ENCODE measurements at places on chromosomes 3 and 15.

- no peak for DNase-seq
Observed at GRCh38 chr15:55823191-55823670, 80.3 kb upstream of the PRTG start.

- no peak for DNase-seq
Observed at GRCh38 chr3:33699275-33699674, 18.8 kb downstream of the CLASP2 start.

DNA sequence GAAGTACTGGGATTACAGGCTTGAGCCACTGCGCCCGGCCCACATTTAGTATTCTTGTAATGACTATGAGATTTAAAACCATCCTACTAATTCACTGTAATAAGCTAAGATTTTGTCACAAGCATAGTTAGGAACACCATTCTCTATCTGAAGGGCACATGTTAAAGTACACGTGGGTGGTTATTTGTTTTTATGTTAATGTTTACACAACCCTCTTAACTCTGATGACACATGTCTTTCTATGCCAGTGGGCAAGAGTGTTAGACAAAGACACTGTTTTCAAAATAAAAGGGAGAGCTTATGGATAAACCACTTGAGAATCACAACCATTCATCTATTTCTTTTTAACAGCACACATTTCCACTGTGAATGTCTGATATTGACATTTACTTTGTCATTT lies 537.6 kb upstream of the IL12A start:
- no peak for DNase-seq

DNA sequence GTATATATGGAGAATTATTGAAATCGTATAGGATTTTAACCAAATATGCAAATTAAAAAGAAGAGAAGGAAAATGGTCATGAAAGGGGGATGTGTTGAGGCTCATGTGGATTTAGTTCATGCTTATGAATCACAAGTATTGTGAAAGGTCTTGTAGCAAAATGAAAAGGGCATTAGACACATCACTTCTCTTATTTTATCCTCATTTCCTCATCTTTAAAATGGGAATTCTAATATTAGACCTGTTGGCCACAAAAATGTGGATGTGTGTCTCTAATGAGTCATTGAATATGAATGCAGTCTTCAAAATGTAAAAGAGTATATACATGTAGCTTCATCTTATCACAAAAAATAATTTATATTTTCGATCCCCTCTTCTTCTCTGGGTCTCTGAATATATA lies 14.9 kb upstream of the ALCAM start:
- DNase-seq = no peak

DNA sequence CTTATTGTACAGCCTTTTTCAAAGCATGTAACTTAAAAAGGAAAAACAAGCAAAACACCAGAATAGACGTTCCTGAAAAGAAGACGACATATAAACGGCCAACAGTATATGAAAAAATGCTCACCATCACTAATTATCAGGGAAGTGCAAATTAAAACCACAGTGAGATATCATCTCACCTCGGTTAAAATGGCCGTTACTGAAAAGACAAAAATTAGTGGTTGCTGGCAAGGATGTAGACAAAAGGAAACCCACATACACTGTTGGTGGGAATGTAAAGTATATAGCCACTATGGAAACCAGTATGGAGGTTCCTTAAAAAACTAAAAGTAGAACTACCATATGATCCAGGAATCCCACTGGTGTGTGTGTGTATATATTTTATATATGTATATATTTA lies 64.5 kb upstream of the MLF1 start:
- DNase-seq = no peak

- DNase-seq = no peak
Observed at GRCh38 chr3:79233431-79234060, 534.3 kb downstream of the ROBO1 start.

DNA sequence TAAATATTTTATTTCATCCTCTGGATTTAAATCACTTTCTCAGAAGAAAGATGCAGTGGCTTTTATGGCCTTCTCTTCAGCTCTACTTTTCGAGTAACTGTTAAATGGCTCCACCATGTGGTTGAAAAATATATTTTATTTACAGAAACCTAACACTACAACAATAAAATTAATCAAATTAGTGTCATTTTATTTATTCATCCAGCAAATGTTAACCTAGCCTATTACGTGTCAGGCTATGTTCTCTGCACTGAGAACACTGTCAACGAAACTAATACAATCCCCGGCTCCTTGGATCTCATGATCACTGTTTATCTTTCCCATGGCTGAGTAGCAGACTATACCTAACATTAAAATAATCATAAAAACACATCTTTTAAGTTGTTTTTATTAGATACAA lies 148.0 kb upstream of the OSTN start:
- no peak for DNase-seq

- no peak for DNase-seq
Observed at GRCh38 chr15:73375755-73376305, 7.1 kb upstream of the HCN4 start.

GRCh38 chr3:4335840-4336562 lies 32.8 kb downstream of the SETMAR start:
- DNase-seq = no peak

DNA sequence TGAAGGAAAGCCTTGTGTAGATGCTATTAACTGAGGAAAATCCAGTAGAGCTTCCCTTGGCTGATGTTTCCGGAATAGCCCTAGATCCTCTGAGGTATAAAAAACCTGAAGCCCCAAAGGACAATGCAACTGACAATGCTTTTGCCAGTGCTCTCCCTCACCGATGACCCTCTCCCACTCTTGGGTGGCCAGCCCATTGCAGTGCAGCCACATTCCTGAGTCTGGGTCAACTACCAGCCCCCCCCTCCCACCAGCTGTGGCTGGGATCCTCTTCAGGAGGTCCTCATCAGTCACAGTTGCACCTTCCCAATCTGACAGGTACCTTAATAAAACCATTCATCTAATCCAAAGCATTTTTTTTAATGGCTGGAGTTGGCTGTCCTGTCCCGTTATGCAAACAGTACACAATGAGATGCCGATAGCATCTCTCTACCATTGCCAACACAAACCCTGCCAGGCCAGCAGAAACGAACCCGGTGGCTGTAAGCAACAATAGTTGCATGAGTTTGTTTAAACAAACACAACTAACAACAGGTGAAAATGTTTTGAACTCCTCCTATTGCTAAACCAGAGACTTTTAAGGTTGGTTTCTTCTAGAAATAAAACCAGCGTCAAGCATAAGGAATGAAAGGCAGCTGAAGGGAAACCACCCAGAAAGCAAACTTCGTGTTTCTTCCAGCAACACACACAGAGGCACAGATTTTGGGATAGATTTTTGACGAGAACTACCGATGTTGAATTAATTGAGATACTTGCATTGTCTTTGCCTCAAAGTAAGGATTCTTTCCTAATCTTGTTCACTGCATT lies 128.3 kb upstream of the ARHGEF3 start:
- DNase-seq = no peak

DNA sequence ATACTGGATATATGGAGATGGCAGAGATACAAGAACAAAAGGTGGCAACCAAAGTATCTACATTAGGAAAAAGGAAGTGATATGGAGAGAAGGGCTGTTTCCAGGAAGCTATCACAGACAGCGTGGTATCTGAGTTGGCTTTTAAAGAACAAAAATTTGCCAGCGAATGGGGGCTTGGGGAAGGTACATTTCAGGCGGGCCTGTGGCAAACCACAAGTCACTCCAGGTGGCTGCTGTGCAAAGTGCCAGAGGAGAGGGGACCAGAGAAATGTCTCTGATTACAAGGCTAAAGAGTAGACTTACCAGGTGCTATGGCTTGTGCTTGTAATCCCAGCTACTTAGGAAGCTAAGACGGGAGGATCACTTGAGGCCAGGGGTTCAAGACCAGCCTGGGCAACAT lies 91.1 kb downstream of the MSL2 start:
- DNase-seq = no peak

GRCh38 chr3:140258222-140258724 lies 323.3 kb downstream of the CLSTN2 start:
- no peak for DNase-seq

DNA sequence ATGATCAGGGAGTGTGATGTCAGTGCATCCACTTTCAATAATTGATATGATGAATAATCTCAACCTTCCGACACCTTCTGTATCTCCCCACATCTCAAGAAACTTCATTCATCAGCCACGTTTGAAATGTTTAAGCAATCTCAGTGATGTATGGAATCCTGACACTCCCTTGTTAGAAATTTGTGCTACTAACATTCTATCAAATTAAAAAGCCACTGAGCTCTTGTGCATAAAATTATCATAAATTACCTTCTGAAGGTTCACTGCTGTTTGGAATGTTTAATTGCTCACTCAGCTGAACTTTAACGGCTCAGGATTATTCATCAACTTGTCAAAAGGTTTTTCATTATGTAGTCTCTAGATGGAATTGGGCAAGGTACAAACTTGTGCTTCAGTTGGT lies 108.4 kb upstream of the DPH6 start:
- no peak for DNase-seq

DNA sequence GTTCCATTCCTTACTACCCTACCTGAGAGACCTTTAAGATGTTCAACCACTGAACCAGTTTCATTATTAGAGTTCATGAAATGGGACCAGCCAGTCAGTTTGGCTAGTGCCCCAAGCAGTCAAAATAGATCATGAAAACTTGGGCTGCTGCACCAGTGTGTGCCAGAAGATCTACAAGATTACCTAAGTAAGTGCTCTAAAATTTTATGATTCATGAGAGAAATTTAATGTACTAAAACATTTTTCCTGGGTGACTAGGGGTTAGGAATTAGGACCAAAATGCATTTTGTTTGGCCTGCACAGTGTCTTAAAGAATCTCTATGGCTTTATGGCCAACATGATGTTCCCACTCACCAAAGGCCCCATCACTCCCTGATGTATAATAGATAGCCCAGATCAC lies 214.7 kb downstream of the ATP8B4 start:
- DNase-seq = no peak

Data from stimulated activated CD8-positive, alpha-beta memory T cell treated with anti-CD3 and anti-CD28 coated beads, Interleukin-7, amount 100 ng/mL, for 48 hours (primary cell).